ENCODE measurements at places on chromosomes 16 and 17.

DNA sequence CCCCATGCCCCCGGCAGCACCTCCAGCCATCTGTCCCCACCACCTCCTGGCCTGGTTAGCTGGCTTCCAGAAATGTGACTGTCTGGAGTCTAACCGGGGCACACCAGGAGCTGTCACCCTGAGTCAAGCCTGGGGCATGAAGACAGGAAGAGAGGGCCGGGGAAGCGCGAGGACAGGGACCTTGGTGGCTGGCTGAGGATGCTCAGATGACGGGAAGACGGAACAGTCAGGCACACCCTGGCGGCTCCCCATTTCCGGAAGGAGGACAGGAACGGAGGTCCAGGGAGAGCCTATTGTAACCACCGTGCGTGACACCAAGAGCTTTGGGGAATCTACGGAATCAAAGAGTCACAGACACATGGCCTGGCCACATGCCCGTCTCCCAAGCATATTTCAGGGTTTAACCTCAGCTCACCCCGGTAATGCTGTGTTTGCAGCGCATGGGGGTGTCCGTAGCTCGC lies 51.7 kb downstream of the SDK2 start:
- DNase-seq: no peak

GRCh38 chr17:17107891-17108431 lies 65.7 kb downstream of the MPRIP start:
- DNase-seq: no peak

DNA sequence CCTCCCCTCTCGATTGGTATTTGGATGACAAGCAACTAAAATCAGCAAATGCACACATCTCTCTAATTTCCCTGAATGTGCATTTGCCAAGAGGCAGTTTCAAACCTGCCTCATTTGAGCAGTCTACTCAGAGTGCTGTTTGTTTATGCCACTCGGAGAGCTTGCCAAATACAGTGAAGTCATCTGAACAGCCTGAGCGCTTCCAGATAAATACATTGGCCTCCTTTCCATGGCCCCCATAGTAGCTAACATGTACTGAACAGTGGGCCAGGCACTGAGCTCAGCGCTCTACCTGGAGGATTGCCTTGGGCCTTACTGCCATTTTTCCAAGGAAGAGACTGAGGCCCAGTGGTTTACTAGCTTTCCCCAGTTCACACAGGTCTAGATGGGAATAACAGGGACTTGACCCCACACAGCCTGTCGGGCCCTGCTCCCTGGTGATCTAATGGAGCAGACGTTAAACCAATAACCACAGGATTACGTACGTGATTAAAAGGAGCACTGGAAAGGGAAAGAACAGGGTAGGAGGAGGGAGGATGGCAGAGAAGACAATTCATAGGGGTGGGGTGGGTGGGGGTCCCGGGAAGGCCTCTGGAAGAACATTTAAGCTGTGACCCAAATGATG lies 18.7 kb upstream of the ANKRD40CL start:
- no peak for DNase-seq

DNA sequence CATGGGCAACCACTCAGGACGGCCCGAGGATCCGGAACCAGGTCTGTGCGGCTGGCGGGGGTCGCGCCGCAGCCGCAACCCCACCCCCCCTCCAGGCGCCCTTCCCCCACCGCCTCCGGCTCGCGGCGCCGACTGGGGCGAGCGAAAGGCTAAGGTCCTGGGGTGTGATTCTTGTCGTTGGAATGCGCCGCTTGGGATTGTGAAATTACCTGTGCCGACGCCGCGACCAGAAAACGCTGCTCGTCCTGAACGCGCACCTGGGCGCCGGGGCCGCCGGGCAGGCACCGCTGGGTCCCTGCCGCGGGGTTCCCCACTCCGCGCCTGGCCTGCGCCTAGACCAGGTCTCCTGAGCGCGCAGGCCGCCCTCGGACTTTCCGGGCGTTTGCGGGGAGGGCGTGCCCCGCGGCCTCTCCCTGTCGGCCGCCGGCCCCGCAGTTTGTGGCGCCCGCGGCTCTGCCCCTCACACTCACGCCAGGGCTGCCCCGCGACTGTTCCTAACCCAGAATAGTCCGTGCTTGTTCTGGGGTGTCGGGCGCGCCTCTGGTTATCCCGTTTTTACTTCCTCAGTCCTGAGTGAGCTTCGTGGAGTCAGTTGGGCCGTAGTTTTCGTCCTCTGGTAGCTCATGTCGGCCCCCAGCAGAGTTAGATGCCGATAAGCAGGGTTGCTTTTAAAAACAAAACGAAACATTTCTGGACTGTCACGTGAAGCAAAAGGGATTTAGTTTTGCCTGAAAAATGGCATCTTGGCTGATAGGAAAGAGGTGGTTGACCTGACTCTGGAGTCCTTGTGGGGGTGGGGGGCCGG lies 147.2 kb downstream of the SPECC1 start:
- DNase-seq: no peak

DNA sequence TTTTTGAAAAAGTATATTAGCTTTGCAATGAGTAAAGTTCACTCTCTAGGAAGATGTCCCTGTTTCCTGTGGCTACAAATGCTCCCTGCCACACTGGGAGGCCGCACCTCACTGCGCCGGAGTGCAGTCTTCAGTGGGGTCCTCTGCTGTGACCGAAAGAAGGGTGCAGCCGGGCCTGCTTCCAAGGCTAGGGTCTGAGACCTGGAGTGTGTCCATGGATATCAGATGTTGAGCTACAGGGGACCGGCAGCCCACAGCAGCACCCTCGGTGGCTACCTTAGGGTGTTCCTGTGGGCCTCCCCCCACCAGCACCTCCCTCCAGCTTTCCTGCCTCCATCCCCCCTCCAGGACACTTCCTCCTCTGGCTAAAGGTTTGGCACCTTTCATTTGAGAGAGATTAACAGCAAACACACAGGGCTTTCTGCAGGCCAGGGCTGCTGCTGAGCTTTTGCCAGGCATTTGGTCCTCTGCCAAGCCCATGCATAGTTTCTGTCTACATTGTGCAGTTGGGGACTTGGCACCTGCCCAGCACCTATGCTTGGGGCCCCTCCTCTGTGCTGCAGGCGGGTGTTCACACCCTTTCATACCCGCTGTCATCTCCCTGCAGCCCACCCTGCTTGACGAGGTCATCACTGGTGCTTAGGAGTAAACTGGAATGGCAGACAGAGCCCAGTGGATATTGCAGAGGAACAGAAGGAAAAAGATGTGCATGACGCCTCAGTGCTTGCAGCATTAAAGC lies 33.8 kb upstream of the CRISPLD2 start:
- no peak for DNase-seq

GRCh38 chr17:80092959-80093358 lies 8.4 kb upstream of the GAA start:
- no peak for DNase-seq

GRCh38 chr17:5527601-5528250 lies 41.4 kb downstream of the MIS12 start:
- DNase-seq: no peak

GRCh38 chr17:64689106-64689505 lies 27.0 kb upstream of the SMURF2 start:
- DNase-seq: no peak

DNA sequence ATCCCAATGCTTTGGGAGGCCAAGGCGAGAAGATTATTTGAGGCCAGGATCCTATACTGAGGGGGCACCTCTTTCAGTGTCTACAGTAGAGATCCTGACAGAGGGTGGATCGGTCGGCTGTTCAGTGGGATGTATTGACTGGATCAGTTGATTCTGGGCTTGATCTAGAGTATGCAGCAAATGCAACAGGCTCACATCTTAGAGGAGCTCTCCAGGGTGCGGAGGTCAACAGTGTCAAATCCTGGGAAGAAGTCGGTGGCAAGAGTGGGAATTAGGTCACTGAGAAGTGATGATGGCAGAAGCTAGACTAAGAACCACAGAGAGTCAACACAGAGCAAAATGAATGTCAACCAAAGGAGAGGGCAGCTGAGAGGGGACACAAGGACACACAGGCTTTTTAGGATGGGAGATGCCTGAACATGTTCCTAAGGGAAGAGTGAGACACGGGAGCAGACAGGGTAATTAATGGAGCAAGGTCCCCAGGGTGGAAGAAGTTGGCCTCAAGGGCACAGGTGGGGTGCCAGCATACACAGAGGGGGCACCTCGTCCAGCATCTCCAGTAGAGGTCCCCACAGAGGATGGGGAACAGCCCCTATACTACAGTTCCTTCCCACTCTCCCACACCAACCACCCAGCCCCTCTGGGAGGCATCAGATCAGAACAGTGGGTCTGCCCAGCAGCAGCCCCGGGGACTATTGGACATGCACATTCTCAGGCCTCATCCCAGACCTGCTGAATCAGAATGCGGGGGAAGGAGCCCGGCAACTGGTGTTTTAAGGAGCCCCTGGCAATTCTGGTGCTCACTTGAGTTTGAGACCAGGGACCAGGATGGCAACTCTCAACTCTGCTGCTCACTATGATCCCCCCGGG lies 10.0 kb upstream of the CYTH1 start:
- no peak for DNase-seq

GRCh38 chr16:4288148-4288921 lies 15.5 kb upstream of the TFAP4 start:
- peak; percentile 71 for DNase-seq

GRCh38 chr17:34765291-34765690 lies 185.9 kb downstream of the TMEM132E start:
- DNase-seq: no peak

DNA sequence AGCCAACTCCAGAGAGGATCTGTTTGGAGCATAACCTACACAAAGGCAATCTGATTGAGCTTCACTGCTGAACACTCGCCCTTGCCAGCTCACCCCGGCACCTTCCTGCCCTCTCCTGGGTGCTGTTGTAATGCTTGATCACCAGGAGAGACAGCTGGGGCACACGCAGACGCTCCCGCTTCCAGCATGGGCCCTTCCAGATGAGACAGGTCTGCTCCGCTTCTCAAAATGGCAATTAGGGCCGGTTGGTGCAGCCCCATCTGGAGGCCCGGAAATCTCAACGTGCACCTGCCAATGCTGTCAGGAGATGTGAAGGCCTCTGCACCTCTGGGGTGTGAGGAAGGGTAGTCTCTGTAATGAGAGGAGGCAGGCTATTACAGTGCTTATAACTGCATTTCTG lies 206.1 kb downstream of the ABCC12 start:
- no peak for DNase-seq

DNA sequence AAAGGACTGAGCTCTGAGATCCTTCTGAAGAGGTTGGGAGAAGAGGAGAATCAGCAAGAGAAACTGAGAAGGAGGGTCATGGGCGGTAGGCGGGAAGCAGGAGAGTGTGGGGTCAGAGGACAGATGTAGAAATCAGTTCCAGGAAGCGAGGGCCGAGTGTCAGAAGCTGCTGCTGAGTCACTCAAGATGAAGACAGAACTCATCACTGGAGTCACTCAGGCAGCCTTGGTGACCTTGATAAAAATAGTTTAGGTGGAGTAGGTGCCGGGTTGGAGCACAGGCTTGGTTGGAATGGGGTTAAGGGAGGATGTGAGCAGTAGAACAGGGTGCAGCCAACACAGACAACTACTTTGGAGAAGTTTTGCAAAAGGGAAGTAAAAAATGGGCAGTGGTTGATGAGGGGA lies 6.1 kb upstream of the ITGAM start:
- no peak for DNase-seq

- no peak for DNase-seq
Measured at GRCh38 chr16:51085271-51085670, 65.8 kb downstream of the SALL1 start.

DNA sequence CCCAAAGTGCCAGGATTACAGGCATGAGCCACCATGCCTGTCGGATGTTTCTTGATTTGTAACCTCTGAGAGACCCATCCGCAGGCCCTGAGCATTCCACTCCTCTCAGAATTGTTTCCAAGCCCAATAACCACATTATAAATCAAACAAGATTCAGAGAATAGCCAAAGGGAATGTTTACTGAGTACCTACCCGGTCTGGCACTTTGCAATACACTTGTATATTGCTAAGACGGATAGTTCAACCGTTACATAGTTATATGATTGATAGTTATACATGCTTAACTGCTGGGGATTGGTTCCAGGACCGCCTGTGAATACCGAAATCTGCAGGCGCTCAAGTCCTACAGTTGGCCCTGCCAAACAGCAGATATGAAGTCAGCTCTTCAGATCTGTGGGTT lies 3.0 kb upstream of the KAT8 start:
- no peak for DNase-seq

- DNase-seq: no peak
Measured at GRCh38 chr17:76594690-76595089, 9.0 kb upstream of the ST6GALNAC2 start.

GRCh38 chr16:71635632-71636031 lies 9.6 kb downstream of the MARVELD3 start:
- DNase-seq: no peak

Measured in stimulated activated CD8-positive, alpha-beta memory T cell treated with anti-CD3 and anti-CD28 coated beads, Interleukin-15, amount 100 ng/mL, for 1 hour (primary cell).